Activated CD4-positive, alpha-beta memory T cell treated with anti-CD3 and anti-CD28 coated beads, Interleukin-2, amount 10 ng/mL, durations not matched to agents 7 days and 5 days (primary cell): ENCODE measurements at places on chromosomes 12 and 14.

DNA sequence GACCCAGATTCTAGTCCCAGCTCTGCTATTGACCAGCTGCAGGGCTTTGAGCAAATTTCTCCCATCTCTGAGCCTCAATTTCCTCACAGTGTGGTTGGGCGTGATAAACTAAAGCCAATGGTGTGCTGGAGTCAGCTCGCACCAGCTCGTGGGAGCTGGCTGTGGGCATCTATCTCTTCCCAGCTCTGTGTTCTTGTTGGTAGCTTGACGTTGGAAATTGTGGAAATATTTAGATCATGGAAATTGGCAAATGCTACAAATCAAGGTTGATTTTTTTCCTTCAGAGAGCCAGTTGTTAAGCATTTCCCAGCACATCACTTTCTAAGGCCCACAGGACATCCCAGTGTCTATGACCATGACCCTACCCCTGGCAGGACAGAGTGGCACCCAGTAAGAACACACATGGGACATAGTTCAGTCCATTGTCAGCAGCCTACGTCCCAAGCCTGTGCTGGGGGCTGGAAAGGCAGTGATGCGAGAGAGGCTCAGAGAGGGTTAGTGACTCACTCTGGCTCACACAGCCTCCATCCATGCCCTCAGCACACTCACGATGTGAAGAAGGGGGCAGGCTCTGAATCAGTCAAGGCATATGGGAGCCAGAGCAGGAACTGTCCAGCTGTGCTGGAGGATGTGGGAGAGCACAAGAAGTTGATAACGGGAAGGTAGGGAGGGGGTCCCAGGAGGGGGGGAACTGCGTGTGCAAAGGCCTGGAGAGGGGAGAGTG, 77.6 kb downstream of the LGMN start:
- peaks cover 59% of the 10 kb centered on the region for H3K36me3 ChIP-seq
- H3K4me3 ChIP-seq, result no peak overlapping the region
- H3K27ac ChIP-seq, result no peak overlapping the region

DNA sequence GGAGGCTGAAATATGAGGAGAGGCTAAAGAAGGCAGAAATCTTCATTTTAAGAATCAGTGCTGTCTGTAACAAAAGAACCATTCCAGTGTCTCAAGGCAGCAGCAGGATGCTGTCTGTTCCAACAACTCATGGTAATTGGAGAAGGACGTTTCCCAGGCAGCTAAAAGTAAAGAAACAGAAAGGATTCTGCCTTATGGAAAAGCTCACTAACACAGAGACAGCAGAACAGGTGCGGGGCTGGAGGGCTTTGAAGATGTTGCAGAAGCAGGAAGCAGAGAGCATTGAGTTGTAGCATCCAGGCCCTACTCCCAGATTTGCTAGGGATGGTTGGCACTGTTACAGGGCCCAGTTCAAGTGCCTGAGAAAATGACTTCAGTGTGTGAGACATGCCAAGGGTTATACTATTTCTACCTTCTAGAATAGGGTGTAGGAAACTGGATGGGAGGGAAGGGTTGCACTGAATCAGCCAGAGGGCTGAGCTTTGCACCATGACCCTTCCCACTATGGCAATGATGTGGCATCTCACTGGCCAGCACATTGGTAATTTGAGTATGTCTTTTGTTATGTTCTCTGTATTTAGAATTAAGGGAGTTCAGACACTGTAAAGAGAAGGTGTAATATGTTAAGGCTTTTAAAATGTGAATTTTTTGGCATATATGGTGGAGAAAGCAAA, 160.0 kb upstream of the FBXO33 start:
- no peaks in the 10 kb centered on the region for H3K27me3 ChIP-seq
- H3K4me1 ChIP-seq, result no peaks in the 10 kb centered on the region
- H3K4me3 ChIP-seq, result no peak overlapping the region
- H3K36me3 ChIP-seq, result no peaks in the 10 kb centered on the region

- H3K27ac ChIP-seq, result no peak overlapping the region
- H3K36me3 ChIP-seq, result peaks cover 15% of the 10 kb centered on the region
- peaks cover 27% of the 10 kb centered on the region for H3K4me1 ChIP-seq
- H3K27me3 ChIP-seq, result no peaks in the 10 kb centered on the region
- H3K4me3 ChIP-seq, result no peak overlapping the region
- peak; percentile 70 for DNase-seq
Observed at GRCh38 chr12:39620659-39621658, 1.4 kb upstream of the ABCD2 start.

DNA sequence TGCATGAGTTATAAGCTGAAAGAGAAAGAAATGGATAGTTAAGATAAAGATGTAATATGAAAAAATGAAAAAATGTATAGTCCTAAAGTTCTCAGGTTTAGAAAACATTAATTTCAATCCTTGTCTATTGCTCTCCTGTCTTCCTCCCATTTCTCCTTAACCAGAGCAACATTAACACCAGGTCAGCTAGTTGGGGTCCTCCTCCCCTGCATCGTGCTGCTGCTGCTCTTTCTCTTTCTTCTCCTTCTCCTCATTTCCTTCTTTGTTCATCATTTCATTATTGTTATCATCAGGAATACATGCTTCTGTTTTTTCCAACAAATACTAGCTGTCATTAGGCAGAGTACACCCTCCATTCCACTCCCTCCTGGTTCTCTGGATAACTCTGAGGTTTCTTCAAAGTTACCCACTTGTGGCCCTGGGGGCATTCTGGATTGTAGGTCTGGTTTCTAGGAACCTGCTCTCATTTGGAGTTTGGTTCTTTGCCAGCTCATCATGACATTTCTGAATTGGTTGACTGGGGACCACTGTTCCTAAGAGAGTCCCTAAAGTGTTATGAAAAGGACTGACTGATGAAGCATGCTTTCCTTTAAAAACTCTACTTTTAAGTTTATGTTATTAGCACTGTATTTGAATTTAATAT, 17.0 kb downstream of the ACSS3 start:
- H3K4me3 ChIP-seq, result no peak overlapping the region
- no peak overlapping the region for H3K27ac ChIP-seq
- no peaks in the 10 kb centered on the region for H3K36me3 ChIP-seq
- H3K27me3 ChIP-seq, result no peaks in the 10 kb centered on the region

- H3K4me3 ChIP-seq, result peak overlapping the region; percentile 23
- no peaks in the 10 kb centered on the region for H3K36me3 ChIP-seq
- no peaks in the 10 kb centered on the region for H3K27me3 ChIP-seq
- DNase-seq, result peak; percentile 38
Observed at GRCh38 chr12:67991158-67991557, 1.9 kb downstream of the IFNG-AS1 start.

- no peak overlapping the region for H3K27ac ChIP-seq
- no peaks in the 10 kb centered on the region for H3K4me1 ChIP-seq
- H3K27me3 ChIP-seq, result no peaks in the 10 kb centered on the region
Observed at GRCh38 chr14:59336706-59337105, 128.5 kb downstream of the GPR135 start.

- no peak overlapping the region for H3K4me3 ChIP-seq
- peaks cover 36% of the 10 kb centered on the region for H3K36me3 ChIP-seq
- no peak overlapping the region for H3K27ac ChIP-seq
- DNase-seq, result no peak
- no peaks in the 10 kb centered on the region for H3K4me1 ChIP-seq
- no peaks in the 10 kb centered on the region for H3K27me3 ChIP-seq
Observed at GRCh38 chr14:54837508-54838149, 65.0 kb downstream of the GCH1 start.

DNA sequence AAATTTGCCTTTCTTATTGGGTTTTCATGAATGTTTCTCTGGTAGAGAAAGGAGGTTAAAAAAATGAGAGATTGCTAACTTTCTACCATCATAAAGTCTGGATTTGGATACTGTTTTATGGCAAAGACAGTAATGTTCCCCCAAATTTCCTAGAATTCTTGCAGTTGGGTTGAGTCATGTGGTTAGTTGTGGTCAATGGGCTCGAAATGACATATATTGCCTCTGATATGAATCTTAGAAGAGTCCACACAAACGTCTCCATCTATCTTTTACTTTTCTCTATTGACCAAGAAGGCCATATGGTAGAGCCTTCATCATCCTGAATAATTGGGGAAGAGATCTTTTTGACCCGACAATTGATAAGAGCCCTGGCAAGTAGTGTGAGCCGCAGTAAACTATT, 119.5 kb upstream of the PMCH start:
- no peak for DNase-seq
- H3K27ac ChIP-seq, result no peak overlapping the region
- peaks cover 8% of the 10 kb centered on the region for H3K27me3 ChIP-seq
- no peak overlapping the region for H3K4me3 ChIP-seq

- no peaks in the 10 kb centered on the region for H3K27me3 ChIP-seq
- H3K4me1 ChIP-seq, result no peaks in the 10 kb centered on the region
- H3K27ac ChIP-seq, result no peak overlapping the region
Observed at GRCh38 chr14:28902930-28903329, 136.3 kb downstream of the FOXG1 start.

- no peak overlapping the region for H3K27ac ChIP-seq
- H3K27me3 ChIP-seq, result peaks cover 3% of the 10 kb centered on the region
- DNase-seq, result no peak
- peaks cover 6% of the 10 kb centered on the region for H3K4me1 ChIP-seq
- no peak overlapping the region for H3K4me3 ChIP-seq
Observed at GRCh38 chr12:3295225-3295624, 195.8 kb upstream of the PRMT8 start.

- H3K4me1 ChIP-seq, result no peaks in the 10 kb centered on the region
- H3K4me3 ChIP-seq, result no peak overlapping the region
- DNase-seq, result no peak
- no peak overlapping the region for H3K27ac ChIP-seq
- H3K36me3 ChIP-seq, result no peaks in the 10 kb centered on the region
Observed at GRCh38 chr12:86193931-86194330, 62.3 kb downstream of the MGAT4C start.

- H3K4me1 ChIP-seq, result peaks cover 5% of the 10 kb centered on the region
- DNase-seq, result no peak
- no peak overlapping the region for H3K27ac ChIP-seq
- peaks cover 5% of the 10 kb centered on the region for H3K36me3 ChIP-seq
Observed at GRCh38 chr12:89064780-89065179, 287.5 kb downstream of the DUSP6 start.

GRCh38 chr12:49236423-49236822, 28.5 kb upstream of the TUBA1C start:
- DNase-seq, result no peak
- H3K4me1 ChIP-seq, result peaks cover 24% of the 10 kb centered on the region
- peak overlapping the region; percentile 12 for H3K4me3 ChIP-seq
- H3K27ac ChIP-seq, result no peak overlapping the region

DNA sequence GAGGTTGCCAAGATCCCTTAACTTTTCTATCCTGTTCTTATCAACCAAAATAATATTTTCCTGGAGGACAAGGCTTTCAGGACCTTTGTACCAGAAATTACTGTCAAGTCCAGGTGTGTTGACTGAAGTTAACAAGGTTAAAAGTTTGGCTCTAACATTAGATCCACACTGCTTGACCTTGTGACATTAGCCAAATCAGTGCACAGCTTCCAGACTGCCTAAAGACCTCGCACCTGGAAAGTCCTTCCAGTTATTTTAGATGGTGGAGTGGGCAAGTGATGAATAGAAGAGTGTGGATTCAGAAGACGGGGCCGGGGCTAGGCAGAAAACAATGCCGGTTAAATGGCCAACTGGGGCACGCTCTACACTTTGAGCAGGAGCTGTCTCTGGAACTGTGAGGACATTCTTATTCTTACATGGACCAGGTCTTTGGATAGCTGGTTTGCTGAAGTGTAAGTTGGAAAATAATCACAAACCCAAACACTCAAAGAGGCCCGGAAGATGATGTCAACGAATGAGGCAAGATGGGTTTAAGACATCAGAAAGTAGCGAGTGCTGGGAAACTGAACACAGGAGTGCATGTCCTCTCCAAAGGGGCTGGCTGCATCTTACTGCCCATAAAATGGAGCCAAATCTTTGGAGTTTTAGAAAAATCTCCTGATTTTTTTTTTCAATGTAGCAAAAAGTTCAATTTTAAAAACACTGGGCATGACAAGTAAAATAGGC, 56.3 kb downstream of the NIN start:
- no peaks in the 10 kb centered on the region for H3K27me3 ChIP-seq
- peaks cover 20% of the 10 kb centered on the region for H3K4me1 ChIP-seq
- no peak for DNase-seq
- peaks cover 51% of the 10 kb centered on the region for H3K36me3 ChIP-seq

- peak overlapping the region; percentile 75 for H3K27ac ChIP-seq
- peak overlapping the region; percentile 62 for H3K4me3 ChIP-seq
- H3K4me1 ChIP-seq, result peaks cover 25% of the 10 kb centered on the region
- peaks cover 21% of the 10 kb centered on the region for H3K36me3 ChIP-seq
- H3K27me3 ChIP-seq, result no peaks in the 10 kb centered on the region
Observed at GRCh38 chr12:14239350-14239934, 126.0 kb upstream of the ATF7IP start.

- no peaks in the 10 kb centered on the region for H3K36me3 ChIP-seq
- H3K27ac ChIP-seq, result no peak overlapping the region
Observed at GRCh38 chr14:93010522-93011140, 87.7 kb downstream of the CHGA start.

DNA sequence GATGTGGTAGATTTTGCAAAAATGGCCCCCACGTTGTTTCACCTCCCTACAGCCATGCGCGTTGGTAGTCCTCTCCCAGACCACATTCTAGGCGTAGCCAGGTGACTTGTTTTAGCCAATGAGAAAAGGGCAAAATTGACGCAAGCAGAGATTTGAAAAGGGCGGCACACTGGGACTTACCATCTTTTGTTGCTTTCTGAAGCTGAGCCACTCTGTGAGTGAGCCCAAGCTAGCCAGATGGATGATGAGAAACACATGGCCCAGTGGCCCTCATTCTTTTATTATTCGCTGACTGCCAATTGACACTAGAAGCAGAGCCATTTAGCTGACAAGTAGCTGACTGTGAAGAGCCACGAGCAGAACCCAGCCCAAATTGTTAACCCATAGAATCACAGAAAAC, 142.0 kb upstream of the GZMB start:
- H3K4me1 ChIP-seq, result no peaks in the 10 kb centered on the region
- H3K4me3 ChIP-seq, result no peak overlapping the region
- no peak for DNase-seq
- H3K27ac ChIP-seq, result no peak overlapping the region
